Mammary microvascular endothelial cell (primary cell): ENCODE measurements at places on chromosomes 5 and 9. TPM values are rescaled to one million over a fixed set of nuclear protein-coding genes. Genes with fewer than 3 reads are reported as not detected.

PCDHA1 gene
- not detected in 2 replicates for total RNA-seq

POU4F3 gene
- not detected in 2 replicates for total RNA-seq

DEPDC1B gene
- total RNA-seq: 17.4 and 19.1 TPM in 2 replicates

PGM5 gene
- total RNA-seq: 5.5 and 6.0 TPM in 2 replicates

FAM169A gene
- 1.5 and 2.8 TPM in 2 replicates for total RNA-seq

ADCY2 gene
- total RNA-seq: not detected in 2 replicates

CCDC183 gene
- total RNA-seq: not detected in 2 replicates

HAVCR1 gene
- not detected in 2 replicates for total RNA-seq

CCIN gene
- 0.15 and 0.60 TPM in 2 replicates for total RNA-seq

OTULIN gene
- total RNA-seq: 20.0 and 29.2 TPM in 2 replicates

SUSD1 gene
- total RNA-seq: 29.2 and 35.6 TPM in 2 replicates

RNF183 gene
- not detected in 2 replicates for total RNA-seq

PCDHB11 gene
- not detected in 2 replicates for total RNA-seq

IRX2 gene
- 0.07 TPM in 1 of 2 replicates, not detected in the other for total RNA-seq

ANKRD34B gene
- not detected in 2 replicates for total RNA-seq

PCDHGB5 gene
- total RNA-seq: 7.9 and 8.3 TPM in 2 replicates

RANBP6 gene
- total RNA-seq: 24.8 and 27.1 TPM in 2 replicates

BARHL1 gene
- total RNA-seq: not detected in 2 replicates

SLC34A3 gene
- not detected in 2 replicates for total RNA-seq

TMC1 gene
- 0.13 TPM in 1 of 2 replicates, not detected in the other for total RNA-seq

SOWAHA gene
- not detected in 2 replicates for total RNA-seq

CDKN2A gene
- 40.8 and 43.6 TPM in 2 replicates for total RNA-seq

KIF4B gene
- total RNA-seq: under 0.01 and 0.13 TPM in 2 replicates

FCN1 gene
- not detected in 2 replicates for total RNA-seq

STC2 gene
- total RNA-seq: 25.2 and 31.1 TPM in 2 replicates

BTNL9 gene
- total RNA-seq: 0.05 TPM in 1 of 2 replicates, not detected in the other

SLC36A3 gene
- total RNA-seq: not detected in 2 replicates

IFNK gene
- total RNA-seq: not detected in 2 replicates

QRFP gene
- not detected in 2 replicates for total RNA-seq

PCDHAC2 gene
- total RNA-seq: 0.64 and 0.73 TPM in 2 replicates

C9orf153 gene
- total RNA-seq: not detected in 2 replicates

ABHD17B gene
- total RNA-seq: 17.7 TPM in 2 replicates

ACSL6 gene
- not detected in 2 replicates for total RNA-seq

LIFR gene
- total RNA-seq: 40.2 and 43.6 TPM in 2 replicates

NEUROG1 gene
- not detected in 2 replicates for total RNA-seq

GTF3C5 gene
- total RNA-seq: 56.6 and 68.7 TPM in 2 replicates

MCIDAS gene
- total RNA-seq: not detected in 2 replicates

ZMAT2 gene
- total RNA-seq: 34.9 and 45.4 TPM in 2 replicates

EPB41L4A gene
- 7.3 and 10.6 TPM in 2 replicates for total RNA-seq

FOXD4L6 gene
- total RNA-seq: not detected in 2 replicates

PCDHGA9 gene
- total RNA-seq: 1.2 and 1.8 TPM in 2 replicates

PPP2R2B gene
- total RNA-seq: 0.27 TPM in 1 of 2 replicates, not detected in the other

UGT3A1 gene
- total RNA-seq: not detected in 2 replicates

ANKRD31 gene
- total RNA-seq: not detected in 2 replicates

FOXI1 gene
- total RNA-seq: not detected in 2 replicates

IGIP gene
- 0.67 and 2.2 TPM in 2 replicates for total RNA-seq

PSD2 gene
- total RNA-seq: not detected in 2 replicates

GARIN3 gene
- not detected in 2 replicates for total RNA-seq

IFNA2 gene
- not detected in 2 replicates for total RNA-seq

SLC4A9 gene
- total RNA-seq: not detected in 2 replicates

C7 gene
- total RNA-seq: not detected in 2 replicates

IRF1 gene
- 59.8 and 63.9 TPM in 2 replicates for total RNA-seq

ALG2 gene
- total RNA-seq: 43.2 and 45.9 TPM in 2 replicates

ZNF366 gene
- total RNA-seq: 14.1 and 16.4 TPM in 2 replicates

CDX1 gene
- not detected in 2 replicates for total RNA-seq

MEF2C gene
- total RNA-seq: 48.6 and 71.6 TPM in 2 replicates

DMRT3 gene
- not detected in 2 replicates for total RNA-seq

CNTNAP3B gene
- 19.0 and 22.2 TPM in 2 replicates for total RNA-seq

CAMK4 gene
- 0.34 and 1.3 TPM in 2 replicates for total RNA-seq
